Activated CD8-positive, alpha-beta memory T cell treated with anti-CD3 and anti-CD28 coated beads, Interleukin-2, amount 50 U/mL, for 48 hours (primary cell): ENCODE measurements at places on chromosomes 1 and 21.

- DNase-seq, result no peak
Measured at GRCh38 chr1:25568090-25568833, 24.9 kb downstream of the LDLRAP1 start.

DNA sequence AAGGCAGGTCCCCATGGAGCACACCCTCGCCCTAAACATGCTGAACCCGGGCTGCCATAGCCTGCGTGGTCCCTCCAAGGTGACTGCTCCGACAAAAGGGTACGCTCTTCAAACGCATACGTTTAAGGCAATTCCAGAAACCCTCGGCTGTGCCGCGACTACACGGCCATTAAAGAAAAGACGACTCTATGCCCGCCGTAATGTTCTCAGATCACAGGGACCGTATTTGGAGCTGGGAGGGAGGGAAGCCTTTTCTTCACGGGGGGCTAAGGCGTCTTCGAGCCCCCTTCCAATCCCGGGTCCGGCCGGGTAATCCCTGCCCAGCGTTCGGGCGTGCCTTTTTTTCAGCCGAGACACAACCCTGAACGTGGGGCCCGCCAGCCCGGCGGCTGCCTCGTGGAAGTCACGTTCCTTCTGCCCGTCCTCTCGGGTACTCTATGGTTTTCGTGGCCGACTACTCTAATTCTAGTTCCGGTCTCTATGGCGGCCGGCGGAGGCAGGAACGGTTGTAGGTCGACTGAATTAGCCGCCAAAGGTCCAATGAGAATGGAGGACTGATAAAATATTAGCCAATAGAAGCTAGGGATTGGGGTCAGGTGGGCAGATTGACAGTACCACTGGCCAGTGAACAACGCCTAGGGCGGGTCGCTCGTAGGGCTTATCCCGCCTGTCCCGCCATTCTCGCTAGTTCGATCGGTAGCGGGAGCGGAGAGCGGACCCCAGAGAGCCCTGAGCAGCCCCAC lies at the start of gene YBX1:
Gene YBX1 (plus strand): TSS at position 678 of the 743 bp plus-strand sequence. CDS start 148 bp downstream, outside the sequence.
- peak; percentile 95 for DNase-seq

- no peak for DNase-seq
Measured at GRCh38 chr1:182709225-182709764, 24.9 kb upstream of the RGS8 start.

DNA sequence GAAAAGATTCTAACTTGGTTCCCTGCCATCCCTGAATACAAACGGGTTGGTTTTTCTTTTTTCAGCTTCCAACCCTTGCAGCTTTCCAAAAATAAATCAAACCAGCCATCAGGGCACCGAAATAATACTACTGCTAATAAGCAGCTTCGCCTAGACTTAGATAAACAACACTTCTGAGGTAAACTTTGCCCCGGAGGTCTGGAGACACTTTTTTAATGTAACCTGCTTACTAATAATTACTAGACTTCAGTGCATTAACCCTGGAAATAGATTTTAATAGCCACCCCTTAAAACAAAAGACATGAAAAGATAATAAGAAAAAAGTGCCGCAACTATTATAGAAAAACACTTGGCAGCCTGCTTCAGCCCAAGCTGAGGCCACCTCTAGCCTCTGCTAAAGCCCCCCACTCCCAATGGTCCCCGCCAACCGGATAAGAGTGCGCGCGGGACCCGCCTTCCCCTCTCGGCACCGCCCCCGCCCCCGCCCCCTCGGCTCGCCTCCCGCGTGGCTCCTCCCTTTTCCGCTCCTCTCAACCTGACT lies 405 bp upstream of the GADD45A start:
- DNase-seq, result no peak

DNA sequence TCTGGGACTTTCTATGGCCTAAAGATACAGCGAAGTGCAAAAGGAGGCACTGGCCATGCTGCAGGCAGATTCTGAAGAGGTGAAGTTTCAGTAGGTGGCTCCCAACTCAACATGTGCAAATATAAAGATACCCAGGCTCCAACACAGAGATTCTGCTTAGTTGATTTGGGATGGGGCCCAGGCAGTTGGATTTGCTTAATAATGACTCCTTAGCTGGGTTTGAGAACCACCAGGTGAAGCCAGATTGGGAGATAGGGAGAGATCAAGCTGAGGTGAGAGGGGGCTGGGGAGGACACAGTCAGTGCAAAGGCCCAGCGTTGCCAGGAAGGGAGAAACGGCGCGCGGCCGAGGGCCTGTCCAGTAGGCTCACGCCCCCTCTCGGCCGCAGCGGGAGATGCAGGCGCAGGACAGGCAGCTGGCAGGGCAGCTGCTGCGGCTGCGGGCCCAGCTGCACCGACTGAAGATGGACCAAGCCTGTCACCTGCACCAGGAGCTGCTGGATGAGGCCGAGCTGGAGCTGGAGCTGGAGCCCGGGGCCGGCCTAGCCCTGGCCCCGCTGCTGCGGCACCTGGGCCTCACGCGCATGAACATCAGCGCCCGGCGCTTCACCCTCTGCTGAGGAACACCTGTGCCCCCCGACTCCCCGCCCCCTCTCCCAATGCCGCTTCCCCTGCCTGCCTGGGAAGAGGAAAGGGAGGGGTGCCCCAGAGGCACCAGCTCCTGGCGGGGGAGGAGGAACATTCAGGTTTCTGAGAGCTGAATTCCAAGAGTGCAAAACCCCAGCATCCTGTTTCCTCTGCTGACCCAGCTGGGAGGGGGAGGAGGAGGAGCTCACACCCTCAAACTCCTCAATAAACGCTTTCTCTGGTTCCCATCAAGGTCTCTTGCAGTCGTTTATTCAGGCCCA lies 1.2 kb downstream of the FAM167B start:
- DNase-seq, result peak; percentile 93

DNA sequence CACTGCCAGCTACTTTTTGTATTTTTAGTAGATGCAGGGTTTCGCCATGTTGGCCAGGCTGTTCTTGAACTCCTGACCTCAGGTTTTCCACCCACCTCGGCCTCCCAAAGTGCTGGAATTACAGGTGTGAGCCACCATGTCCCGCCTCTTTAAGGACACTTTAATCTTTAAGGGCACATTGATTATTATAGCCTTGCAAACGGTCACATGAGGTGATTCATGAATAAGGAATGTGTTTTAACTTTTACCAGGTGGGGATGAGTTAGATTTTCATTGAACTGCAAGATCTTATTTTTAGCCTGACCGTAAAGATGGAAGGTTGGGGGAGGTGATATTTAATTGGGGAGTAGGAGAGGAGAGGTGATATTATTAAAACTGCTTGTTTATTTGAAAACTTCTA lies 61.9 kb downstream of the TBCE start:
- DNase-seq, result no peak

GRCh38 chr1:200139661-200140250 lies 112.2 kb downstream of the NR5A2 start:
- no peak for DNase-seq

- DNase-seq, result no peak
Measured at GRCh38 chr1:34610063-34610462, 144.8 kb upstream of the GJB5 start.

GRCh38 chr1:155695072-155695471 lies 6.2 kb downstream of the DAP3 start:
- no peak for DNase-seq

GRCh38 chr1:167148421-167148820 lies 54.5 kb downstream of the STYXL2 start:
- no peak for DNase-seq

DNA sequence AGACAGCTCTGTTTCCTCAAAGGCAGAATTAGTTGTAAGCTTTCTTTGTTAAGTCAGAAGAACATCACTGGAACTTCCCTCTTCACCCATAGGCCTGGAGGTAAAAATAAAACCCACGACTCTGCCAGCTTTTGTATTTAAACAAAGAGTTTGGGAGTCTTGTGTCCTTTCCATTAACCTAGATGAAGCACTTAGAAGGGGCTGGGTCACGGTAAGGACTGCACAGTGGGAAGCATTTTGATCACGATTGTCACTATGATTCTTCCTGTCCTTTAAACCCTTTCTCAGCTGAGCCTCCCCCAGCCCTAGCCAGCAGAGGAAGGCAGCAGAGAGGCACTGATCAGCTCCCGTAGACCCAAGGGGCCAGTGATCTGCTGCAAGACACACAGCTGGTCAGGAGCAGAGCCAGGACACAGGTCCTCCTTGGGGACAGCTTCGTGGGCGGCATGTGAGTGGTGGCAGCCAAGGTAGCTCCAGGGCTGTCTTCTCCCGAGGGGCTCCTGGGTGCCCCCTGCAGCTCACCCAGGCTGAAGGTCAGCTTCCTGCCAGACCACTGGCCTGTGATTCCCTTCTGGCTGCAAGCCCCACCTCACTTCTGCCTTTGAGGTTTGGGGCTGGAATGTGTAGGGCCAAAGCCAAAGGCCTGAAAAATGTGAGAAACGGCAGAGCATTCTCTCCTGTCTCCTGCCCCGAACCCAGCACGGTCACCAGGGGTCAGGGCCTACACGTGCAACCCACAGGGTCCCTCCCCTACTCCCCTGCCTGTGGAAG lies 4.0 kb upstream of the LAPTM5 start:
- DNase-seq, result no peak

DNA sequence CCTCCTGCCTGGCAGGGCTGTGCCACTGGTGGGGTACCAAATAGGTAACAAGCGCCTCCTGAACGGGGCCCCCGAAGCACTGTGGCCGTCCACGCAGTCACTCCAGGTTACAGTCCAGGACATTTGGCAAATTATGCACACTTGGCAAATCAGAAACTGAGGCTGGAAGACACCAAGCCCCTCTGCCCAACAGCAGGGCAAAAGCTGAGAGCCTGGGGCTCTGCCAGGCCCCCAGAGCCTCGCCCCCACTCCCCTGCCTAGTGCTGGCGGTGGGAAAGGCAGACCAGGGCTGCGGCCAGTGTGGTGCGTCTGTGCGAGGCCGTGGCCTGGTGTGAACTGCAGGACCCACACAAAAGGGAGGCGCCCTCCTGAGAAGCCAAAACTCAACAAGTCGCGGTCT lies 9.4 kb downstream of the PANK4 start:
- DNase-seq, result no peak

DNA sequence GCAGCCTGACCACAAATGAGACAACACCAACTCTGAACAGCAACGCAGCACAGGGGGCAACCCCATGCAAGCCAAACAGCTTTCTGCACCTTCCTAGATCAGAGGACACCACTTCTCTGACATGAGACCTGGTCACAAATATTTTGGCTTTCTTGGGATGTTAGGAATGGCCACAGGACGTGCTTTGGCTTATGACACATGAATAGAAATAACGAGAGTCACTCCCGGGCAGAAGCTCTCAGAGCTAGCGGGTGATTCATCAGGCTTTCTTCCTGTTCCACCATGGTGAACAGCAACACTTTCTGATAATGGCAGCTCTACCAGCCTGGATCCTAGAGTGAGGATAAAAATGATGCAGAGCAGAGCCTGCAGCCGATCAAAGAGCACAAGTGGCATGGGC lies 39.4 kb downstream of the PAFAH2 start:
- DNase-seq, result no peak

DNA sequence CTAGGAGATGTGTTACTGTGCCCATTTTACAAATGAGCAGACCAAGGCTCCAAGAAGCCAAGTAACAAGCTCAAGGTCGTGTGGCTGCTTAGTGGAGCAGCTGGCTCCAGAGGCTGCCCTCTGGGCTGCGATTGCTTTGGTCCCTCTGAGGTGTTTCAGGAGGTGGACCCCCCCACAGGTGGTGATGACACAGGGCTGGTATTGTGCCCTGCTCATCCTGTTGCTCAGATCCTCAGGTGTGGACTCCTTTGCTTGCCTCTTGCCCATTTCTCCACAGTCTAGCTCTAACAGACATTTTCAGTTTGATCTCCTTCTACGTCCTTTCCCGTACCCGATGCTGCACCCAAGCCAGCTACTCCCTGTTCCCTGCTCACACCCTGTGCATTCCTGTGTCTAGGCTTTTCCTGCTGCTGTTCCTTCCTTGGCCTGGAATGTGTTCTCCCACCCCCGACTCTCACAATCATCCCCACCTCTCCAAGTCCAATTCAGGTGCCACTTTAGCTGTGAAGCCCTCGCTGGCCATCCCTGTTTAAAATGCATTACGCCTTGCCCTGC lies 28.1 kb upstream of the GRHL3 start:
- DNase-seq, result no peak

DNA sequence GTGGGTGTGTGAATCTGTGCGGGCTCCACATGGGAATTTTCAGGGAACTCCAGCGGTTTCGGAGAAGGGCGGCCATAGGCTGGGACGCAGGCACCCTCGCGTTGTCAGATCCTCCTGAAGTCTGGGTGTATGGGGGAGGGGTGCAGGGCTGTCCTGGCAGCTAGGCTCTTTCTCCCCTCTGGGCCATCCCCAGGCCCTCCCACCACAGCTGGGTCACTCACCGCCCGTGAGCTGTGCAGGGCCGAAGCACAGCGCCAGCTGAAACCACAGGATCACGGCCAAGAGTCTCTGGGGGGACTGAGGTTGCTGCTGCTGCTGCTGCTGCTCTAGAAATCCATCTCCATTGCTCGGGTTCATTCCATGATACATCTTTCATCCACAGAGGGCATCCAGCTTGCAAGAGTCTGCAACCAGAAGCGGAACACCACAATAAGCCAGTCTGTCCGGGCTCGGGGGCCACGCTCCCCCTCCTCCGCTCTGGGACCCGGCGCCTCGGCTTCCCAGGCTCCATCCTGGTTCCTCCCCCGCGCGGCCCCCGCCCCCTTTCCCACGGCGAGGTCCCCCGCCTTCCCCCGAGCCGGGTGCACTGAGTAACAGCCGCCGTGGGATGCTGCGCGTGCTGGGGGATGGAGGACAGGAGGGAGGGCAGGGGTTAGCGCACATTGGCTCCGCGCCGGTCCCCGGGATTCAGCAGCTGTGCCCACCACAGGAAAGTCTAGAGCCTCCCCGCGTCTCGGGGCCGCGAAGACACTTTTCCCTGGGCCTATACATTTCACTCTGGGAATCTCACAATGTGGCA lies 720 bp downstream of the SUSD4 start:
- DNase-seq, result peak; percentile 60

DNA sequence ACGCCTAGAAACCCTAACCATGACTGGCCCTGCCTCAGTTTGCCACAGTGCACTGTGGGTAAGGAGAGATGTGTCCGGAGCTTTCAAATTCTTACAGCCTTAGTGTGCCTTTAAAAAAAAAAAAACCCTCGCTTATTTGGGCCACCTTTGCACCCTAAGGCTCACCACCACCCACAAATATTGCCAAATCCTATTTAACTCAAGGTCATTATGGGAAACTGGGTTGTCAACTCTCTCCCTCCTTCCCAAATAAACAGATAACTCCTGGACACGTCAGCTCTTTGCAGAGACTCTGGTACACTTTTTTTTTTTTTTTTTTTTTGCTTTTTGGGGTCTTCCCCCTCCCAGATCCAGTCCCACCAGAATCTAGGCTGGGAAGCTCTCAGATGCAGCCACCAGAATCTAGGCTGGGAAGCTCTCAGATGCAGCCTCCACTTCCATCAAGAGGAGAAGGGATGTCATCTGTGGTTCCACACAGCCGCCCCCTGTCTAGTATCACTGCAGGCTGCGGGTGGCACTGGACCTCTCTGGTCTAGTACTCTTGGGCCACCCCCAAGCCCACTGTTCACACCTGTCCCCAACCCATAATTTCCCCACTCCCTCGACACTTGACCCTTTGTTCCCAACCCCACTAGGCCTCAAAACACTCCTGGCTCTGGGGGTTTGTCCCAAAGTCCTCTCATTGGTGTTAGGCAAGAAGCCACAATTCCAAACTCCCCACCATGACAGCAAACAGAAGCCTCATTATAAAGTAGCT lies 3.4 kb downstream of the DHRS3 start:
- DNase-seq, result no peak

- DNase-seq, result no peak
Measured at GRCh38 chr1:94951046-94951445, 24.1 kb upstream of the CNN3 start.

- no peak for DNase-seq
Measured at GRCh38 chr1:190170321-190170720, 307.3 kb downstream of the BRINP3 start.
